ENCODE measurements at places on chromosomes 6 and 20. TPM values are rescaled to one million over a fixed set of nuclear protein-coding genes. Genes with fewer than 3 reads are reported as not detected.
A peak's percentile ranks its signal among the peaks of the same experiment; 100 is the strongest.

Gene RAET1E
- not detected for total RNA-seq

Gene ADGRF5
- total RNA-seq: not detected

Gene MUC22
- total RNA-seq: not detected

Gene KCNK17
- total RNA-seq: not detected

Gene FKBP1C
- total RNA-seq: 0.67 TPM

Gene RNF182
- total RNA-seq: not detected

- no peaks in the 10 kb centered on the region for H3K27me3 ChIP-seq
- peaks cover 15% of the 10 kb centered on the region for H3K4me1 ChIP-seq
- no peak for DNase-seq
- H3K36me3 ChIP-seq: peaks cover 19% of the 10 kb centered on the region
- no peak overlapping the region for H3K27ac ChIP-seq
- no peak overlapping the region for H3K4me3 ChIP-seq
Observed at GRCh38 chr6:90538278-90539046, 48.4 kb downstream of the MAP3K7 start.

GRCh38 chr6:21539621-21540100 is 53.9 kb upstream of the SOX4 start:
- no peaks in the 10 kb centered on the region for H3K4me1 ChIP-seq
- DNase-seq: no peak
- peaks cover 9% of the 10 kb centered on the region for H3K27me3 ChIP-seq
- no peak overlapping the region for H3K4me3 ChIP-seq

- no peaks in the 10 kb centered on the region for H3K27me3 ChIP-seq
- H3K4me3 ChIP-seq: no peak overlapping the region
- no peaks in the 10 kb centered on the region for H3K36me3 ChIP-seq
Observed at GRCh38 chr6:91476000-91476399, 889.1 kb upstream of the MAP3K7 start.

DNA sequence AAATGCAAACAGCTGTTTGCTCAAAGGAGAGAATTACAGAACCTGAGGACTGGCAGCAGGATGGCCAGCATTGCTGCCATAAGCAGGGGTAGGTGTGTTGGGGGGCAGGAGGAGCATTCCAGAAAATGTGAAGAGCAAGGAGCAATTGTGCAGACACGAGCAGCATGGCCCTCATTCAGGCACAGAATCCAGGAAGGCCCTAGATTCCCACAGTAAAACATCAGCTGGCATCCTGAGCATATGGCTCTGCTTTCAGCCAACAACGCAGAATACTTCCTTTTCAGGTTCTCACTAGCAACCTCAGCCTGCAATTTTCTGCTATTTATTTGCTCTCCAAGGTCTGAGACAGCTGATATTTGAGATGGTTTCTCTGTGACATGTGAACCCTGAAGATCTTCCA is 243.4 kb upstream of the POU3F2 start:
- no peak overlapping the region for H3K4me3 ChIP-seq
- no peaks in the 10 kb centered on the region for H3K4me1 ChIP-seq
- no peaks in the 10 kb centered on the region for H3K27me3 ChIP-seq
- no peak overlapping the region for H3K27ac ChIP-seq
- H3K36me3 ChIP-seq: no peaks in the 10 kb centered on the region
- DNase-seq: no peak

GRCh38 chr20:62642051-62642665 is at the start of gene SLCO4A1:
Gene SLCO4A1, plus strand, starts transcription at chr20:62642503. Its CDS starts 13,952 bp downstream, at chr20:62656455.
- peaks cover 18% of the 10 kb centered on the region for H3K36me3 ChIP-seq
- H3K27ac ChIP-seq: peak within 1 kb of the TSS; percentile 81
- DNase-seq: peak; percentile 90
- H3K27me3 ChIP-seq: peaks cover 19% of the 10 kb centered on the region
- H3K4me1 ChIP-seq: peaks cover 39% of the 10 kb centered on the region

DNA sequence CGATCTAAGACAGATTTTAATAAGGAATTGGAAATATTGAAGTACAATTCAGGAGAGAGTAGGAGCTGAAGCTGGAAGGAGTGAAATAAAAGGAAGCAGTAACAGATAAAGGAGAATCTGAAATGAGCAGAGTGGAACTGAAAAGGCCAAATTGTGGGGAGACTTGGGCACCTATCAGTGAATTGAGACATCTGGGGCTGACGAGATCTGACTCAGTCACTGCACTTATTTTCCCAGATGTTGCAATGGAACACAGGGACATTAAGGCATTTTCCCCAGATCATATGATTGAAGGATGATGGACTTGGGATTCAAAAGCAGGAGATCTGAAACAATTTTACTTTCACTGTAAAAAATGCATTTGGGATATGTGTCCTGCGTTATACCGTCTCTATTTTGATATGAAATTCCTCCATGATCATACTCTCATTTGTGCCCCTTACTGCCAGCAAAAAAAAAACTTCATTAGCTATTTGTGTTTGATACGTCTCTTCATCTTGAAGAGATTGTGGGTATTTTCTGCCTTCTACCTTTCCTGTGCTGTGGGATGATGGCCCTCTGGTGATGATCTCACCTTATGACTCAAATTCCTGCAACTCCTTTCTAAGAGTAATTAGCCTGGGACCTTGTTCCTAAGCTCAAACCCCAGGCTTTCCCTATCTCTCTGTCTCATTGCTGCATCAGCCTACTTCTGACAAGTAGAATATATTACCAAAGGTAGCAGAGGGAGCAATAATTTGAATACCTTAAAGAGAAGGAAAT is 278.5 kb upstream of the MAN1A1 start:
- H3K4me1 ChIP-seq: no peaks in the 10 kb centered on the region
- no peak overlapping the region for H3K4me3 ChIP-seq
- H3K36me3 ChIP-seq: no peaks in the 10 kb centered on the region
- no peak for DNase-seq

- no peak overlapping the region for H3K27ac ChIP-seq
- H3K4me1 ChIP-seq: no peaks in the 10 kb centered on the region
- H3K27me3 ChIP-seq: no peaks in the 10 kb centered on the region
- no peak for DNase-seq
- no peak overlapping the region for H3K4me3 ChIP-seq
Observed at GRCh38 chr6:166939345-166939744, 17.0 kb downstream of the RNASET2 start.

DNA sequence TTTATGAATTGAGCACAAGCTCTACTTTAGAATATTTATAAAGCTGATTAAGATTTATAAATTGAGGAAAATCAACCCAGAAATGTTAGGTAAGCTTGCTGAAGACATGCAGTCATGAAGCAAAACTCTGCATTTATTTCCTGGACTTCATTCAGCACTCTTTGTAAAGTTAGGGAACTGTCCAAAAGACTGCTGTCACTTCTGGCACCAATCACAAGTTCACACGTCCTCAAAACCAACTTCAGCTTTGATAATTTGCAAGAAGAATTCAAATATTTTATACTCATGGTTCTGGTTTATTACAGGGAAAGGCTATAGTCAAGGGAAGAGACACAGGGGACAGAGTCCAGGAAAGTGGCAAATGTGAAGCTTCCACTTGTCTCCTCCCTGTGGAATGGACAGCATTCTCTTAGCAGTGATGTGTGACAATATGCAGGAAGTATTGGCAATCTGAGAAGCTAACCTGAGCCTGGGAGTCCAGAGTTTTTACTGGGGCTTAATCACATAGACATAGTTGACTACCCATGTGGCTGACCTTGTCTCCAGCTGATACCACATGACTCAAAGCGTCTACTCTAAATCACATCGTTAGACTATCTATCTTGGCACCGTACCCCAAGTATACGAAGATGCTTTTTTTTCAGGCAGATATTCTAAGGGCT is 85.4 kb downstream of the PPP1R14C start:
- H3K27me3 ChIP-seq: peaks cover 48% of the 10 kb centered on the region
- peaks cover 6% of the 10 kb centered on the region for H3K36me3 ChIP-seq
- no peak overlapping the region for H3K4me3 ChIP-seq
- no peak for DNase-seq
- no peak overlapping the region for H3K27ac ChIP-seq

- no peak for DNase-seq
- H3K36me3 ChIP-seq: peaks cover 22% of the 10 kb centered on the region
- peaks cover 4% of the 10 kb centered on the region for H3K4me1 ChIP-seq
- no peaks in the 10 kb centered on the region for H3K27me3 ChIP-seq
- no peak overlapping the region for H3K27ac ChIP-seq
- no peak overlapping the region for H3K4me3 ChIP-seq
Observed at GRCh38 chr20:3000852-3001523, 42.4 kb upstream of the GNRH2 start.

DNA sequence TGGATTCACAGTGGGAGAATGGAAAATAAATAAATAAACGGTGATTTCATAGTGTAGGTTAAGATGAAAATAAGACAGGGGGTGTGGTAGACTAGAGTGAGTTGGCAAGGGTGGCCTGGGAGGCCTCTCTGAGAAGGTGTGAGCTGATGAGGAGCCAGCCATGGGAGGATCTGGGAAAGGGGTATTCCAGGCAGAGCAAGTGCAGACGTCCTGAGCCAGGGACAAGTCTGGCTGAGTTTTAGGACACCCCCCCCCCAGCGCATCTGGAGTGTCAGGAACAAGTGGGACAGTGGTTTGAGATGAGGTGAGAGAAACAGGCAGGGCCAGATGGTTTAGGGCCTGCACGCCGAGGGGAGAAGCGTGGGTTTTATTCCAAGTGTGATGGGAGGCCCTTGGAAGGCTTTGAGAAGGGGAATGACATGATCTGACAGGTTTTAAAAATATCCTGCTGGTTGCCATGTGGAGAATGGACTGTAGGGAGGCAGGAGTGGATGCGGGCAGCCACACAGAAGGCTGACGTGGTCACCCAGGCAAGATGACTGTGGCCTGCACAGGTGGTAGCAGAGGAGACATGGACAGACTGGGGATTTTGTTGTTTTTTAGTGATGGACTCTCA is 21.1 kb upstream of the CCM2L start:
- peaks cover 2% of the 10 kb centered on the region for H3K4me1 ChIP-seq
- no peak overlapping the region for H3K27ac ChIP-seq
- no peak for DNase-seq
- H3K27me3 ChIP-seq: peaks cover 15% of the 10 kb centered on the region

- no peak overlapping the region for H3K4me3 ChIP-seq
- H3K27ac ChIP-seq: no peak overlapping the region
- no peak for DNase-seq
- peaks cover 3% of the 10 kb centered on the region for H3K4me1 ChIP-seq
- H3K27me3 ChIP-seq: peaks cover 73% of the 10 kb centered on the region
Observed at GRCh38 chr20:1484438-1485116, 6.6 kb downstream of the SIRPB2 start.

DNA sequence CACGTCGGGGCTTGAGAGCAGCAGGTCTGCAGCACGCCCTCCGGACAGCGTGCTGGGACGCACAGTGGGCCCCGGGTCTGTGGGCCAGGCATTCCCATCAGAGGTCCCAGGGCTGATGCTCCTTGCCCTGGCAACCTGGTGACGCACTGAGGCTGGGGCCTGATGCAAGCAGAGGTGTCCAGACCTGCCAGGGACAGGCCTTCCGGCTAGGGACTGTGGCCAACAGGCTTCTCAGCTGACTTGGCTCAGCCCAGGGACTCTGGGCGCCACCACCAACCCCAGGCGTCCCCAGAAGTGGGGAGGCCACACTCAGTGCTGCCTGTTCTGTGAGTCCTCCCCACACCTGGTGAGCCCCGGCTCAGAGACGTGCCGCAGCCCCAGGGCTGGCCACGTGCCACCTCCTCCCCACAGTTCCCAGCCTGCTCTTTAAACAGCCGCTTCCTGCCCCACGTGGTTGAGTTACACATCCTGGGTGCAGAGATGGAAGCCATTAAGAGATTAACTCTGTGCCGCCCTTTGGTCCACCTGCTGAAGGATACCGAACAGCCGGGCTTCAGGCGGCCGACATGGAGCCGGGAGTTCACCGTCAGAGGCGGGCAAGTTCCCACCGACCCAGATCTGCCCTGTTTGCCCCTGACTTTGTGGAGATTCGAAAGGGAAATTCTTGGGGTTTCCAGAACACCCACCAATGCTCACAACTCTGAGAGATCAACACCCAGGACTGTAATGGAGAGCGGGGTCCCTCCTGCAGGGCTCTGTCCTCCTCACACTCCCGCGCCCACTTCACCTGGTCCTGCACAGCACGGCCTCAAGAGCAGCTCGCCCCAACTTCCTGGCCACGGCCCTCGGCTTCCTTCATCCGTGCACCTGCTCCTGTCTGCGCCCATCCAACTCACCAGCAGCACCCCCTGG is 37.6 kb upstream of the ZBP1 start:
- H3K36me3 ChIP-seq: no peaks in the 10 kb centered on the region
- H3K27ac ChIP-seq: peak overlapping the region; percentile 39
- peaks cover 13% of the 10 kb centered on the region for H3K4me1 ChIP-seq

GRCh38 chr6:122869437-122870024 is 80.5 kb downstream of the SMPDL3A start:
- no peak for DNase-seq
- H3K4me3 ChIP-seq: no peak overlapping the region
- H3K27ac ChIP-seq: no peak overlapping the region
- H3K4me1 ChIP-seq: no peaks in the 10 kb centered on the region
- H3K36me3 ChIP-seq: no peaks in the 10 kb centered on the region
- H3K27me3 ChIP-seq: no peaks in the 10 kb centered on the region

DNA sequence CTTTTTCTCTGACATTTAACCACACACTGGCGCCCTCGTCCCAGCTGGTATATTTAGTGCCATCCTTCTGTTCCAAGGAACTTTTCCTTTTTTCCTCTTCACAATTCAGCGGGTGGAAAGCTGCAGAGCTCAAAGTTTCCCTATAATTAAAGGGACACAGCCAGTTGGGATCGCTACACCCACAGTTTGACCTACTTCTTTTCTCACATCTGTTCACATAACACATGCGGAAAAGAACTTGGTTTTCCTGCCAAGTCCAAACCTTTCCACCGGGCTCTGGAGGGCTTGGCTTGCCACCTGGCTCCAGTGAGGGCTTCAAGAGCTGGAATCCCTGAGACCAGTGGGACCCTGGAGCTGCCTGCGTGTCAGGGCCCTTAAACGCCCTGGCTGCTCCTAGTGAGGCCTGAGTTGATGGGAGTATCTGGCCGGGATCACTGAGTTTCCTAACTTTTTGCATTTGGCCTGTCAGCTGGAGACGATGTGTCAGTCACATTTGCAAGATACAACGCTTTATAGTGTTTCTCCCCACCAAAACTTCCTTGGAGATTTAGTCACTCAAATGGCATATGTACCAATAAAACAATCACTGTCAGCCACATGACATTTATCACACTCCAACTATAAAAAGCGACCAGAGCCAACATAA is 176.0 kb downstream of the SASH1 start:
- H3K4me1 ChIP-seq: peaks cover 13% of the 10 kb centered on the region
- H3K36me3 ChIP-seq: no peaks in the 10 kb centered on the region
- peaks cover 22% of the 10 kb centered on the region for H3K27me3 ChIP-seq
- no peak for DNase-seq
- no peak overlapping the region for H3K4me3 ChIP-seq
- H3K27ac ChIP-seq: no peak overlapping the region

DNA sequence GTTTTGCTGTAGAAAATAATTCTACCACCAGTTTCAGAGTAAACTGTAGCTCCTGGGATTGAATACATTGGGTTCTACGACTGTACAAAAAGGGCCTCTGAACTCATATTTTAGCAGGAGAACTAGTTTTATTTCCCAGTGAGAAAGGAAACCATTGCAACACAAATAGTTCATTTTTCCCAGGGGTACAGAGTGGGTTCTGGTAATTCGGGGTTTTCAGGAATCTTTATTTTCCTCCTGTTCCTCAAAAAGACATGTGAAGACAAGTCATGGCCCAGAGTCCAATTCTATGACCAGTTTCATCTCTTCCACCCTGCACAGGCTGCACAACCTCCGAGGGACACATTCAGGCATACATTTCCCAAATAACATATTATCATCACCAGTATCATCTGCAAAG is 222.1 kb downstream of the HIVEP2 start:
- DNase-seq: no peak
- H3K36me3 ChIP-seq: peaks cover 10% of the 10 kb centered on the region
- no peak overlapping the region for H3K27ac ChIP-seq
- no peaks in the 10 kb centered on the region for H3K4me1 ChIP-seq
- peaks cover 17% of the 10 kb centered on the region for H3K27me3 ChIP-seq

- H3K27me3 ChIP-seq: no peaks in the 10 kb centered on the region
- no peak overlapping the region for H3K27ac ChIP-seq
- H3K4me3 ChIP-seq: no peak overlapping the region
- peaks cover 4% of the 10 kb centered on the region for H3K4me1 ChIP-seq
- no peak for DNase-seq
- H3K36me3 ChIP-seq: peaks cover 50% of the 10 kb centered on the region
Observed at GRCh38 chr6:43521836-43522235, 4.9 kb downstream of the POLR1C start.
